ENCODE measurements at places on chromosomes 1 and 21. TPM values are rescaled to one million over a fixed set of nuclear protein-coding genes. Genes with fewer than 3 reads are reported as not detected.

The DAB1 gene
- total RNA-seq: 1.4 TPM

The CCDC27 gene
- not detected for total RNA-seq

The DNALI1 gene
- total RNA-seq: 1.1 TPM

The PTPRU gene
- 11.2 TPM for total RNA-seq

DNA sequence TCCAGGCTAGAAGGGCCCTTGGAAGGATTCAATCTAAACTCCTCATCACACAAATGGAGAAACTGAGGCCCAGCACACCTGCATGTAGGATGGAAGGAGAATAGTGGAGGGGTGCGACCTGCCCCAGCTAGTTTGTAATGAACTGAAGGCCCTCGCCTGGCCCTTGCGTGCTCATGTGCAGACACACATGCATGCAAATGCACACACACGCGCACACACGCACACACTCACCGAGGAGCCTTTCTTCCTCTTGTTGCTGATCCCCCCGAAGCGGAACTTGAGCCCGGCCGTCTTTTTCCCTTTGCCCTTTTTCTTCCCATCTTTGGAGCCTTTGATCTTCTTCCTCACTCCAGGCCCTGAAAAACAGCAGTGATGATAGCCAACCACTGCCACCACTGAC lies 27.9 kb downstream of the CHD5 start:
- no peak for DNase-seq

GRCh38 chr1:89578151-89578550 lies 53.5 kb downstream of the LRRC8B start:
- DNase-seq: no peak

All from skin of body (tissue), 3 donors.